ENCODE measurements at places on chromosomes 3 and 15. TPM values are rescaled to one million over a fixed set of nuclear protein-coding genes. Genes with fewer than 3 reads are reported as not detected.
A peak's percentile ranks its signal among the peaks of the same experiment; 100 is the strongest.

DNA sequence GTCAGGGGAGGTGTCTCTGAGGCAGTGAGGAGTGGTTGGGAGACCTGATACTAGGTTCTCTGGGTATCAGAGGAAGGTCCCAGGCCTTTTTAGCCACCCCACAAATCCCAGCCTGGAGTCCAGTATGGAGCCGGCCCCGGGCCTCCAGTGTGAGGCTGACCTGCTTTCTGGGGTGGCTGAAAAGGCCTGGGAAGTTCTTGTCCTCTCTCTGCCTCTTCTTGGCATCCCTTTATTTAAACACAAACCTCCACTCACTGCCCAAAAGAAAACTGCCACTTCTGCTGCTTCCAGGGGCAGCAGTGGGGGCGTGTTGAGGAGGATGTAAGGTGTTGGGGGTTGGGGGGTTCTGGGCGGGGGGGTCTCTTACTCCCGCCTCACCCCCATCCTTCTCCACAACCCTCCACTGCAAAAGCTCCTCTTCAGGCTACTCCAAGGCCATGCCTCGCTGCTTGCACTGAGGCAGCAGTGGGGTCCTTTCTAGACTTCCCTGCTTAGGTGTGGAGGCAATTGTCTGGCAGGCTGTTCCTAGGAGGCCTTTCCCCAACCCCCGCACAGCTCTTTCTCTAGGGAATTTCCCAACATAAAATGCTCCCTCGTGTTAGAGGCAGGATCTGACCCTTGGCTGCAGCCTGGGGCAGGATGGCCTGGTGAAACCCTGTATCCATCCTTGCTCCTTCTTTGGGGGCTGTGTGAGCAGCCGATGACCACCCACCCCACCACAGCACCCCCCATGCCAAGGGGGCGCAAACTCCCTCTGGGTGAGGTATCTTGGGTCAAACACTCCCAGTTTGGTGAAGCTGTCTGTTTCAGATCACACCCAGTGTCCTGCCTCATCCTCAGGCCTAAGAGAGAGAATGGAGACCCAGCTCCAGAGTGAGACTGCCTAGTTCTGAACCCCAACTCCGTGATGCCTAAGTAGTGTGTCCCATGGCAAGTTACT, 12.1 kb upstream of the RAD18 start:
- DNase-seq: no peak

GRCh38 chr3:62755285-62755684, 119.9 kb downstream of the CADPS start:
- DNase-seq: peak; percentile 16

- no peak for DNase-seq
Observed at GRCh38 chr3:170137986-170138385, 43.5 kb downstream of the PHC3 start.

GRCh38 chr15:94135486-94136147, 95.7 kb upstream of the MCTP2 start:
- DNase-seq: peak; percentile 15

DNA sequence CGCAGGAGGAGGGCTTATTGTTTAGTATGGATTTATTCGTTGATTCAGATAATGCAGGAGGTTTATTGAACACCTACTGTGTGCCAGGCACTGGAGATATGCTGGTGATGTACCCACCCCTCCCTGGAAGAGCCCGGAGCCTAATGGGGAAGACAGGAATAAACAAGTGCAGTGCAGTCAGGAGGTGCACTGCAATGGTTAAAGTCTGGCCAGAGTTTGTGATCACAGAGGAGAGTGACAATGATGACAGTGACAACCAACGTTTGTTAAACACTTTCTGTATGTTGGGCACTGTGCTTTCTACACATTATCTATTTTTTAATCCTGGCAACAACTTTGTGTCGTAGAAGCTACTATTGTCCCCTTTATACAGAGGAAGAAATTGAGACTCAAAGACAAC, 70.4 kb downstream of the THSD4 start:
- no peak for DNase-seq

DNA sequence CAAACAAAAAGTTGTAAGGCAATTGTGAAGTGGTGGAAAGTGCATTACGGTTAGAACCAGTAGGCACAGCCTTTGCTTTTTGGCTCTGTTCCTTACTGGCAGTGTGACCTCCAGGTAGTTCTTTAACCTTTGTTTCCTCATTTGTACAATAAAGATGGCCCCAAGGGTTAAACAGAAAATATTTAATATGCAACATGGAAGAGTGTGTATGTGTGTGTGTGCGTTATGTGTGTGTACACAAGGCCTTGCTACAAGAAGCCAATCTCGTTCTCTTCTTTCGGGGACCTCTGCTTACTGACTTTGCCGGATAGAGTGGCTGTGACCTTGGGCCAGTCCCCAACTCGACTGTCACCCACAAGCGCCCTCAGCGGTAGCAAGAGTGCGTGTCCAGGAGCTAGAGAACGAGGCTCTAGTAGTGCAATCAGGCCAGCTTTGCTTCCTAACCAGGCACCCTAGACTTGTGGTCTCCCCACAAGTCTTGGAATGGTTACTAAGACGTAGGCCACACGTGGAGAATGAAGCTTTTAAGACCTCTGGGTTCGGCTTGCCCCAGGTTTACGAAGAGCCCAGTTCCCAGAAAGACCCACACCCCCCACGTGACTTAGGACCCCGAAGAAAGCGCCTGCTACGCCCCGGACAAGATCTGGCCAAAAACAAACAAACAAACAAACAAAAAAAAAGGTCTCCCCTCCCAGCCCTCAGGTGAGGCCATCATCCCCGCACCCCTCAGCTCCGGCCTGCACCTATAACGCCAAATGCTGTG, 593 bp downstream of the CIAO2A start:
- peak; percentile 12 for DNase-seq

GRCh38 chr3:121515313-121515712, 30.5 kb downstream of the POLQ start:
- DNase-seq: no peak

- DNase-seq: no peak
Observed at GRCh38 chr3:79844176-79844575, 76.4 kb upstream of the ROBO1 start.

DNA sequence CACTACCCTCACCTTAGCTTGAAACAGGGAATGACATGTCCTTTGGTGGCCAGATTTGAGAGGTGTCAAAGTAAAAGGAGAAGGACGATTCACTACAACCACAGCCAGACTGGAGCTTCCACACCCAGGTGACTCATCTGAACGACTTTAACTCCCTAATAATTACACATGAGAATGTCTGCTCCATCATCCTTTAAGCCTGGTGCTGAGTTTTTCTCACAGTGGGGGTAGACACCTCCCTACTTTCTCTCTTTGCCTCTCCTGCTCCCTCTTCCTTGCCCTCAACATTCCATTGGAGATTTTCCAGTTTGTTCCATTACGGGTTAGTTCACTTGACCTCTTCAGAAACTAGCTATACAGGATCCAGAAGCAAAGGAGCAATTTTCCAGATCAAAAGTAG, 154.3 kb upstream of the BHLHE40 start:
- peak; percentile 88 for DNase-seq

DNA sequence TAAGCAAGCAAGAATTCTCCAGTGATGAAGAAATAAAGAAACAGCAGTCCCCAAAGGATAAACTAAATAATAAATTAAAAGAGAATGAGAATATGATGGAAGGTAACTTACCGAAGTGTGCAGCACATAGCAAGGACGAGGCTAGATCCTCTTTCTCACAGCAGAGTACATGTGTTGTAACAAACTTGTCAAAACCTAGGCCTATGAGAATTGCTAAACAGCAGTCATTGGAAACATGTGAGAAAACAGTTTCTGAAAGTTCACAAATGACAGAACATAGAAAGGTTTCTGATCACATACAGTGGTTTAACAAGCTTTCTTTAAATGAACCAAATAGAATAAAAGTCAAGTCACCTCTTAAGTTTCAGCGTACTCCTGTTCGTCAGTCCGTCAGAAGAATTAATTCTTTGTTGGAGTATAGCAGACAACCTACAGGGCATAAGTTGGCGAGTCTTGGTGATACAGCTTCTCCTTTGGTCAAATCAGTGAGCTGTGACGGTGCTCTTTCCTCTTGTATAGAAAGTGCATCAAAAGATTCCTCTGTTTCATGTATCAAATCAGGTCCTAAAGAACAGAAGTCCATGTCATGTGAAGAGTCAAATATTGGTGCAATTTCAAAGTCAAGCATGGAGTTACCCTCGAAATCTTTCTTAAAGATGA, 4.5 kb upstream of the SCG5 start:
- no peak for DNase-seq

DNA sequence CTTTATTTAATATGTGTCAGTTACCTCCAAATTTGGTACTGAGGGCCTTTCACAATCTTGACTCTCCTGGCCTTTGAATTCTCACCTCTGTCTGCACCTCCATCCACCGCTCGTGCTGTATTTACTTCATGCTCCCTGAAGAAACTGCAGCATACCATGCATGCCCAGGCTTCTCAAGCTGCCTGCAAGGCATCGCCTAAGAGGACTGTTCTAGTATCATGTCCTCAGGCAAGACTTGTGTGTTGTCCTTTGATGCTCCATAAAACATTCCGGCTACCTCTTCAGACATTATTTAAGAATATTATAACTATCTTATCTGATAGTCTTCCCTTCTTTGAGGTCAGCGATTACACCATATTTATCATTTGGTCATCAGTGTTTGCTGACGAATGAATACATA, 682.5 kb downstream of the NR2F2 start:
- DNase-seq: no peak

DNA sequence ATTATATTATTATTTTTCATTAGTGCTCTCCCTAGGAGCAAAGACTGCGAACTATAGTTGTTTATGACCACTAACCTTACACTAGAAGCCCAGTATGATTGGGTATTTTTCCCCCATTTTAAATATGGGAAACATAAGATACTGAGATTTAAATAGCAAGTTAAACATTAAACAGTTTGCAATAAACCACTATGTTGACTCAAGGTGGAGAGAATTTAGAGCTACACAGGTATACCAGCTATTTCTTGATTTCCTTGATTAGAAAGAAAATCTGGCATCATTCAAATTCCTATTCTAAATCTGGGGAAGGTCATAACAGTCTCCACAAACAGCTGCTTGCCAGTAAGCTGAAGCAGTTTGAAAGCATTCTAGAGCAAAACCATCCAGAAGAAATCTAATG, 863.8 kb upstream of the CFAP20DC start:
- no peak for DNase-seq

DNA sequence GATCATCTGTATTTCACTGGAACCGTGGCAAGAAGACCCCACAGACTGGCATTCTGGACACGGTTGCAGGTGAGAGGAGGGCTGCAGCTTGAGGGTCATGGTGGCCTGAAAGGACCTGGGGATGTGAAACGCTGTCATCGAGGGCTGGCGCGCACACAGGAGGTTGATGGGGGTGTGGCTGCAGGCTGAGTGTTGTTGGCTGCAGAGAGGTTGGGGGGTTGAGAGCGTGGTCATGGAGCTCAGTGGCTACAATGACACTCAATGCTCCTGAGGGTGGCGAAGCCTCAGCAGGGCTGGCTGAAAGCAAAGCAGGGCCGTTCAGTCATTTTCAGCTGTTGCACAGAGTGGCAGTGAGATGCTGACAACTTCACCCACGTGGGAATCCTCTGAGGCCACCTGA, 21.0 kb downstream of the CPN2 start:
- no peak for DNase-seq

DNA sequence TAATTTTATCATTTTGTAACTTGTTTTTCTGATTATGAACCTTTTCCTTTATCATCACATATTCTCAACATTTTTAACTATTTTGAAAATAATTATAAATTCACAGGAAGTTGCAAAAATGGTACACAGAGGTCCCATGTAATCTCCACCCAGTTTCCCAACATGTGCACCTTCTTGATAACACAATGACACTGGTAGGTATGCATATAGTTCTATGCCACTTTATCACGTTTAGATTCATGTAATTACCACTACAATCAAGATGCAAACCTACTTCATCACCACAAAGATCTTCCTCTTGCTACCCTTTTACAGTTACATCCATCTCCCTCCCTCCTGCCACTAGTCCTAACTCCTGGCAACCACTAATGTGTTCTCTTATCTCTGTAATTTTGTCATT, 413.9 kb downstream of the SHQ1 start:
- DNase-seq: no peak

DNA sequence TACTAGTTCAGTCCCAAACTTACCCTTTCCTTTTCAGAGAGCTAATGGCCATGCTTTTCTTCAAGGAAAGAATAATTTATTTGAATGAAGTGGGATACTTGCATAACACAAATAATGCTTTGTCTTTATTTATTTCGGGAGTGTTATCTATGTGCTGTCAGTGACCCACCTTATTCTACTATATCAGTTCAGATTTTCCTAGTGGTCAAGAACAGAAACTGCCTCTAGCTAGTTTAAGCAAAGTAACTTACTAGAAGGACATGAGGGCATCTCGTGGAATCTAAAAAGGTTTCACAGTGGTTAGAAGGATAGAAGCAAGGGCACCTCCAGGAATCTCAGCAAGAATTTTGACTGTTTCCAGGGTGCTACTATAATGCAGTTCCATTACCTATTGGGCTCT, 3.8 kb upstream of the TIMMDC1 start:
- peak; percentile 21 for DNase-seq

DNA sequence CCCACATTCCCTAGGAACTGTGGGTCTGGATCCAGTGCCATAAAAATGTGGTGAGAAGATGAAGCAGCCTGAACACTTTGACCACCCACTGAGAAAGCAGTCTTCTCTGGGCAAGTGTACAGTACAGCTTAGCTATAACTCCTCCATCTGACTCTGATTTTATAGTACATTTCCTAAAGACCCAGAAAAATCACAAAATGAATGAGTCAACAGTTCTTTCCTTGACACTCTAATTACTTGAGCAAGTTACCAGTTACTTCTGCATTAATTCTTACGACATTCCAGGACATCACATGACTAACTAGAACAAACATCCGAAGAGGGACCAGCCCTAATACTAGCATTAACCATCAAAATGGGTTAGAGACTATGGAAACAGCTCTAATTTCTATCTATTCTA, 148.1 kb upstream of the PEX5L start:
- DNase-seq: no peak

DNA sequence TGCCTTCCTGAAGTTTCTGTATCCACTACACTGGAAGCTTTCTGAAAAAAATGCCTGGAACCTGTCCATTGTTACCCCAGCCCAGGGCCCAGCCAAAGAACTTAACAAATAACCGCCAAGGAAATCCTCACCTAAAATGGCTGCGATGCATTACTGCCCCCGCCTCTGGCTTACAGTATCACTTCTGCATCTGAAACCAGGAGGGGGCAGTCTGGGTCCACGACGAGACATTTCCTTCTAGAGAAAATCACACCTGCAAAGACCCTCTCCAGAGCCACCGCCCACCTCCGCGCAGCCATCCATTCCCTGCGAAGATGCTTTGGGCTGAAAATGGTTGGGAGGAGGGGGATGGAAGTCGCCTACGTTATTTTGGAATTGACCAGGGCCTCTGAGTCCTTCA, 22.4 kb upstream of the CELF6 start:
- peak; percentile 70 for DNase-seq

Gene FRMD4B
- 5.7 TPM for total RNA-seq

Gene CYP1A2
- not detected for total RNA-seq

Gene GOLGA8T
- total RNA-seq: not detected

Gene MCF2L2
- 3.9 TPM for total RNA-seq

Gene AADACL2
- not detected for total RNA-seq

Gene GOLGA8O
- total RNA-seq: 0.47 TPM

Gene SNX4
- 20.4 TPM for total RNA-seq

Gene CLDN18
- total RNA-seq: not detected

Gene CCDC39
- total RNA-seq: not detected

Gene LRRIQ4
- not detected for total RNA-seq

Gene PRSS50
- not detected for total RNA-seq

Gene ADIPOQ
- not detected for total RNA-seq

Gene THPO
- total RNA-seq: not detected

Gene SCG3
- not detected for total RNA-seq

Gene IL17RD
- 3.7 TPM for total RNA-seq

Data from PC-3 (cell line).